ENCODE measurements at places on chromosomes 1 and 21.

- no peak for DNase-seq
Measured at GRCh38 chr1:69201716-69202115, 366.0 kb upstream of the LRRC7 start.

DNA sequence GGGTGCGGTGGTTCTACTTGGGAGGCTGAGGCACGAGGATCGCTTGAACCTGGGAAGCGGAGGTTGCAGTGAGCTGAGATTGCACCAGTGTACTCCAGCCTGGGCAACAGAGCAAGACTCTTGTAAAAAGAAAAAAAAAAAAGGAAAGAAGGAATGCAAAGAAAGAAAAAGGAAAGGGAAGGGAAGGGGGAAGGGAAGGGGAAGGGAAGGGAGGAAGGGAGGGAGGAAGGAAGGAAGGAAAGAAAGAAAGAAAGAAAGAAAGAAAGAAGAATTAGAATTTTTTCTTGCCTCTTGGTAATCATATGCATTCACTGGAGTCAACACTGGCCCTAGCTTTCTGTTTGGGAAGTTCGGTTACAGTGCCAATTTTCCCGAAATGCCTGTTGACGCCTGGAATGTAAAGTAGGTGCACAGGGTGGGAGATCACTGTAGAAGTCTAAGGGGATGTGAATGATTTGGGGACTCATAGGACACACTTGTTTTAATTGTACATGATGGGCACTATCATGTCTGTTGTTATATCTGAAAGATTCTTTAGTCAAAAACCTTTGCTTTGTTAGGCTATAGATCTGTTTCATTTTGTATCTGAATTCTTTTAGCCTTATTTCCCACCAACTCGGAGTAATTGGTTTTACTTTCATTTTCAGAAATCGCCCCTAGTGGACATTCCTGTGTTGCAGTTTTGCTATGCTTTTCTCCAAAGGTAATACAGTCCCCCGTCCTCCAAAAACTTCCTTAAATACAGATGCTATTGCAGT lies 59.8 kb upstream of the MORC3 start:
- no peak for DNase-seq

DNA sequence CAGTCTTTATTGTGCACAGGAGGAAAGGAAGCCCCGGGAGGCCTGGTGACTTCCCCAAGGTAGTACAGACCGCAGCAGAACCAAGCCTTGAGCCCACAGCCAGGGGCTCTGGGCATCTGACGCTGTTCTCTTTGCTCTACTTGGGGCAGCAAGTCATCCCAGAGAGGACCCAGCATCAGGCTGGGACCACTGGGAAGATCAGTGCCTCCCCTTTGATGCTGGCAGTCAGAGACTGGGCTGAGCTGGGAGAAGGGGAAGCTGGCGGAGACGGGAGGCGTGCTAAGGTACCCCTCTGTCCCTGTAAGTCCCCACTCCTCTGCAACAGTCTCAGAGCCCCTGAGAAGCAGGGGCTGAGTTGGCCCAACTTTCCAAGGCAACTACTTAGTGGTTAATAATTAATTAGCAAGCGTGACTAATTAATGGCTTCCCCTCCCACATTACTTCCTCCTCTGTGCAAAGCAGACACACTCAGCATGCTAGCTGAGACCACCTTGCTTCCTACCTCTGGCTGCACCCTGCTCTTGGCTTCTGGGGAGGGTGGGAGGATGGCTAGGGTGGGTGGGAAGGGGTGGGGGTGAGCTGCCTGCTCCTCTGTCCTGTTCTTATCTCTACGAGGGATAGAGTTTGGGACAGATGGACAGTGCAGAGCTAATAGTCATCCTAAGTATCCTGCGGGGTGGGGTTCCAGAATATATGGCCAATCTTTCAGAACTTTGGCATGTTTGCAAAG lies 1.3 kb downstream of the INAVA start:
- no peak for DNase-seq

DNA sequence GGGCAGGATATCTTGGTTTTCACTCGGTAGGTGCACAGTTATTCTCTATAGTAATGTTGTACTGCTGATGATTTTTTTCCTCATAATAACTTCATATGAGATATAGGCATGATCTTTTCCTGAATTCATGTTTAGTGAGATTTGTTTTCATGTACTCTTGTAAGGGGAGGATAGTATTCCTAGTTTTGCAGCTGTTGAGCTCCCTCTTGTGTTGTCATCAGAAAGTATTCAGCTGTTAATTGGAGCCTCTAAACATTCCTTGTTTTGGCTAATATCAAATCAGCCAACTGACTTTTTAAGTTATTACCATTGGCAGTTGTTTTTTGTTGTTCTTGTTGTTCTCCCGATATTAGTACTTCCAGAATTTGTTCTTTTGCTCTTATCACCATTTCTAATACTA lies 24.4 kb downstream of the OR10R2 start:
- DNase-seq = no peak

DNA sequence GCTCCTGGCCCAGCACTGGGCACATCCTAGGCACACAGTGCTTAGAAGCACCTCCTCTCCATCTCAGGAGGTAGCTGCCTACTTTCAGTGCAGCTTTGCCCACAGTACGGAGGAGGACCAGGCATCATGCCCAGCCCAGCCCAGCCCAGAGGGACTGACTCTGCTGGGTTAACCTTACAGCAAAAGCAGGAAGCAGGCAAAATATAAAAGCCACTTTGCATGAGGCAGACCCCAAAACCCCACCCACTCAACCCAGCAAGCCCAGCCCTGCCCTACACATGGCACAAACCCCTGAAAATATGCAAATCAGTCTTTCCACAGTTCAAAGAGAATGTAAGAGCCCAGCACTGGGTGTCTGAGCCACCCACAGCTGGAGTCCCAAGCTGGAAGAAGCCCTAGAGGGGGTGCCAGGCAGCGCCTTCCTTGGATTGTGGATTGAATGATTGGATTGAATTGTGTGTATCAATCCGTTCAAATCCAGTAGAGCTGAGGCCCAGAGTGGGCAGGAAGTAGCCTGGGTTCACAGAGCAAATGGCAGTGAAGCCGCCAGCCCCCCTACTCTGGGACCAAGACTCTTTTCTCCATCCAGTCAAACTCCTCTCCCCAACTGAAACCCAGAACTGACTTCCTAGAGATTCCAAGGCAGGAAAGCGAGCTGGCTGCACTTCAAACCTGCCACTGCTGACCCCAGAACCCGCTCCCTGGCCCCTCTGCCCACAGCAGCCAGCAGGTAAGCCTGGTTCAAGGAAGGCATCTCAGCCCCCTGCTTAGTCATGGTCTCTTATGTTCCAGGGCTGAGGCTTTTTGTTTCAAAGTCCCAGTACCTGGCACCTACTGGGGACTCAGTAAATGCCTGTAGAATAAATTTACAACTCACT lies 117.7 kb downstream of the LACTBL1 start:
- no peak for DNase-seq

- no peak for DNase-seq
Measured at GRCh38 chr21:27582948-27583430, 616.1 kb upstream of the ADAMTS5 start.

GRCh38 chr1:78980511-78980910 lies 26.0 kb downstream of the ADGRL4 start:
- no peak for DNase-seq

GRCh38 chr1:5385956-5386355 lies 606.3 kb downstream of the NPHP4 start:
- DNase-seq = no peak

- DNase-seq = no peak
Measured at GRCh38 chr1:185487936-185488335, 170.9 kb upstream of the IVNS1ABP start.
